Amniotic stem cell (primary cell): ENCODE measurements at places on chromosomes 6 and 20.
A peak's percentile ranks its signal among the peaks of the same experiment; 100 is the strongest.

DNA sequence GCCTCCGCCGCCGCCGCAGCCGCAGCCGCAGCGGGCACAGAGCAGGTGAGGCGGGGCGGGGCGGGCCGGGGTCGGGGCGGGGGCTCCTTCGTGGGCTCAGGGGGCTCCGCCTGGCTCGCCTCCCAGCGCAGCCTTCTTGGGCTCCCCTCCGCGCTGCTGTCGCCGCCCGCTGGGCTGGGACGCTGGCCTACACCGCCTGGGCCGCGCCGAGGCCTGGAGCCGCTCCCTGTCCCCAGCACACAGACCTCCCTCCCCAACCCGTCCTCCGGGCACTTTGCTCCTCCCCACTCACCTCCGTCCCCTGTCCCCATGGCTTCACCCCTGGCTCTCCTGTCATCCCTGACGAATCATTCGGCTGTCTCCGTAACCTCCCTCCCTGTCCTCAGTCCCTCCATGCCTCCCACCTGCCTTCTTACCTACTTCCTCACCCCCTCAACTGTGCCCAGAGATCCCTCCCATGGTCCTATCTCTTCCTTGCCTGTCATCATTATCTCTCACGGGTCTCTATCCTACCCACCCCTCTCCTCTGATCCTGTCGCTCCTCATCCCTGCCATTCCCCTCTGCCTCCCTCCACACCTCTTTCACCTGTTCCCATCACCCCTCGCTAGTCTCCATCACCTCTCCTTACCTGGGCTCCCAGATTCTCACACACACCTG is 512 bp downstream of the TTBK1 start:
- DNase-seq: no peak

DNA sequence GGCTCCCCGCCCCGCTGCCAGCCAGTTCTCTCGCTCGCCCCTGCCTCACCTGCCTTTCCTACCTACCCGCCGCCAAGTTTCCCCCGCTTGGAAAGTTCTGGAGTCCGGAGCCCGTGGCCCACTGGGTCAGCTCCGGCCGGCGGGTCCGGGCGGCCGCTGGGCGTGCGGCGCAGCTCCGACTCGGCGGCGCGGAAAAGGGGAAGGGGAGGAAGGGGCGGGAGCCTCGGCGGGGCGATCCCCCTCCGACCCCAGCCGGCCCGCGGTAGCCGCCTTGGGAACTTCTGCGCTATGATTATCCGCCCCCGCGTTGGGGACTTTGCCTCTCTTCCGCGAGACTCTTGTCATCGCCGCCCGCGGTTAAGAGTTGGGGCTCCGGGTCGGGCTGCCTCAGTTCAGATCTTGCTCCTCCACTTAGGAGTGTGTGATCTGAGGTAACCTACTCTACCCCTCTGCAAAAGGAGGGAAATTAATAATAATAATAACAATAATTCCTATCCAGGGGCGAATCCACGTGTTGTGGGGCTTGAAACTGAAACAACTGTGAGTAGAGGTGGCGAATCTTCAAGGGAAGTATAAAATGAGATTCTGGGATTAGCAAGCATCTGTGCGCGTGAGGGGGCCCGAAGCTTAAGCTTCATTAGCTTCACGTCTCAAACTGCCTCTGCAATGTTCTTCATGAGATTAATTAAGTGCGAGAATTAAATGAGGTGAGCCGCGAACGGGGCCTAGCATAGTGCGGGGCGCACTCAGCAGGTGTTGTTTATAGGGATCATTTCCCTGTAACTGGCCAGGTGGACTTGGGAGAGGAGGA is 30.8 kb downstream of the SF3B5 start:
- no peak for DNase-seq

- DNase-seq: no peak
Observed at GRCh38 chr6:18389479-18389878, 2.3 kb downstream of the RNF144B start.

DNA sequence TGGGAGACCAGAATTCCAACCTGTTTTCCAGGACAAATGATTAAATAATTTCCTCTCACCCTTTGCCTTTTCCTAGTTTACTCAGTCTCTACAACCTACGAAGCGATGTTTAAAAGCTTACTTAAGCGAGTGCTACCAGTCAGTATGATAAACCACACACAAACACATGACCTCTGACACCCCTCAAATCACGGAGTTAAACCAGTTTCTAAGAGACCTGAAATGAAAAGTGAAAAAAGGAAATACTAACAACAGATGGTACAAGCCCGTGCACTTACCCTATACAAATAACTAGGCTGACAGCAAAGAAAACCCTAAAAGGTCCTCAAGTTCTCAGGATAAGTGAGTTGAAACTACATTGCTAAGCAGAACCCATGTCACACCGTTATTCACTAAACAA is 7.7 kb downstream of the TNFRSF21 start:
- no peak for DNase-seq

- DNase-seq: no peak
Observed at GRCh38 chr20:21936261-21936660, 230.8 kb downstream of the PAX1 start.

DNA sequence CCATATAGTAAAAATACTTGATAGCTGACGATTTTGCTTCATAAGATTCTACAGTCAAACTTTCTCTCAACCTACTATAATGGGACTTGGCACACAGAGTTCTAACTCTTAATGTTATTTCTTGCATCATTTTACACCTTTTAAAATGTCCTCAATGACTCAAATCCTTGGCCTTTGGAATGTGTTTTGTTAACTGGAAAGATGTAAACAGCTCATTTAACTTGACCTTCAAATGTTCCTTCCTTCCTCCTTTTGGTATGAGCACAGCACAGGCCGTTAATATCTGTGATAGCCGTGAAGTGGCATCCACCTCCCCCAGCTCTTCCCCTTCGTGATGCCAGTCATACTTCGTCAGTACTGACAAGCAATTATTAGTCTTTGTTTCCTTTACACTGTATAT is 972.0 kb upstream of the CITED2 start:
- no peak for DNase-seq

- no peak for DNase-seq
Observed at GRCh38 chr20:23060629-23061028, 11.2 kb upstream of the THBD start.

DNA sequence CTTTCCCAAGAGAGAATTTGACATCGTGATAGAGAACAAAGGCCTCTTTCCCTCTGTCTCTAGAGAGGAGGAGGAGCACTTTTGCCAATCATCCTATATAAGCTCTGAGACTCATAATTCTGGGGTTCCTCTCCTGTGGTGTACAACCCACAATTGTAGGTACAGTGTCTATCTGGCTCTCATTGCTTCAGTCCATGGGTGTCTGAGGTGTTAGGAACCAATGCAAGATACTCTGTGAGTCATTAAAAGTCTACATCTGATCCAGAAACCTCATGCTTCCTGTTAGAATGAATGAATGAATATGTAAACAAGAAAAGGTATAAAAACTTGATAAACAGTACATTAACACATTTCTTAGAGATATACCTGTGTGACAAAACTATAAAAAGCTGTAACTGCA is 356.7 kb downstream of the QKI start:
- DNase-seq: no peak

- DNase-seq: no peak
Observed at GRCh38 chr6:101199441-101199840, 194.1 kb upstream of the GRIK2 start.

DNA sequence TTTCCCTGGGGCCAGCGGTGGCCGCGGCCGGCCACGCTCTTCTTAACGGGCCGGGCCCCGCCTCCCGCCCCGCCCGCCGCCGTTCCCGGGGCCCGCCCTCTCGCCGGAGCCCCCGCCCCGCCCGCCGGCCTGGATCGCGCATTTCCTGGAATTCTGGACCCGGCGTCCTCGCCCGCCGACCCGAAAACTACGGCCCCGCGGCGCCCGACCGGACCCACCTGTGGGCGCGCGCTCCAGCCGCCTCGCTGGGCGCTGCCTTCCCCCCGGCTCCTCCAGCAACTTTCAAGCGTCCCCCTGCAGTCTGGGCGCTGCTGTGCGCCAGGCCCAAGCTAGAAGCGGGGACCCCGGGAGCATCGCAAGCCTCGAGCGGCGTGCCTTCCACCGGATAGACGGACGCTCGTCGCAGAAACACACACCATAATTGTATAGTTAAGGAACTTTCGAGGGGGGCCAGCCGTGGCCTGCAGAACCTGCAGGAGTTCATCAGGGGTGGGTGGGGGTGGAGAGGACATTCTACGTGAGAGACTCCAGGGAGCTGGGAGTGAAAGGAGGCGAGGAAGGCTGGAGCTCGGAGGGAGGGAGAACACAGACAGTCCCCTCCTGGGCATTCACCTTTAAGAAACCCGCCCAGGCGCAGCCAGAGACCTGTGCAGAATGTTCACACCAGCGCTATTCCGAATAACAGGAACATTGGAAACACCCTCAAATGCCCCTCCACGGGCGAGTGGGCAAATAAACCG is at the start of gene ADA:
Gene ADA, minus strand, starts transcription at position 16 of the 740 bp plus-strand sequence. CDS start 92 bp downstream, outside the sequence.
- DNase-seq: no peak

DNA sequence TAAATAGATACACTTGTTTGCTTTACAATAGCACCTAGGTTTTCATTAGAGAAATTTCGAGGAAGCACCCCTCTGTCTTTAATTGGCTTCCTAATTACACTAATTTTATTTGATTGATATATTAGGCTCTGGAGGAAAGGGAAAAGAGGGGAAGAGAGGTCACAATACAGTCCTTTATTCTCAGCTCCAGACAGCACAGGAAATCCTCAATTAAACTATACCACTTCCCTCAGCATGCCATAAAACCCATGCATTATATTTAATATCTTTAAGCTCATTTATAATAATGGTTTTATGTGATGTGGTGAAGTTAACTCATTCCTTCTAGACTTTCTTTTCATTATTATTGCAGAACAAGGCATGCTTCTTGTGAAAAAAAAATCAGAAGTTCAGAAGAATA is 17.7 kb upstream of the PDE7B start:
- DNase-seq: no peak

DNA sequence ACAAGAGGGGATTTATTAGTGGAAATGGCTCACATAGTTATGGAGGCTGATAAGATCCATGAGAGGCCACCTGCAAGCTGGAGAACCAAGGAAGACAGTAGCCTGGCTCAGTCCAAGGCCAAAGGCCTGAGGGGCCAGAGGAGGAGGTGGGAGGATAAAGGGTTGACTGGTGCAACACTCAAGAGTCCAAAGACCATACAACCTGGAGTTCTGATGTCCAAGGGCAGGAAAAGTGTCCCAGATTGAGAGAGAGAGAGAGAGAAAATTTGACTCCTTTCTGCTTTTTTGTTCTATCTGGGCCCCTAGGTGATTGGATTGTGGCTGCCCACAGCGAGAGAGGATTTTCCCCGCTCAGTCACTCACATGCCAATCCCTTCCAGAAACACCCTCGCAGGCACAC is 8.0 kb downstream of the HLA-F start:
- DNase-seq: no peak

DNA sequence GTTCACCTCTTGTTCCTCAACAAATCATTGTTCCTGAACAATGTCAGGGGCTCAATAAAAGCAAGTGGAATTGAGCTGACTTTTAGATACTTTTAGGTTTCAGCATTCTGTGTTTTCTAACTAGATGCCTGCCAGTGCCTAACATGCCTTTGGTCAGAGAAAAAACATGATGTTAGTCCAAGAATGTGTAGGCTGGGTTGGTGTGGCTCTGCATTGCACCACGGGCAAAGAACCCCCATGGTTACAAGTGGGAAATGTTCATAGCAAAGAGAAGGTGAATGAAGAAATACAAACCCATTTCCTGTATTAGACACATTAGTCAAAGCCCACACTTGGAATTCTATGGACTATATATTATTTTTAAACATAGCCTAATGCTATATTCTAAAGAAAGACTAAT is 193.3 kb downstream of the TMEM200A start:
- no peak for DNase-seq

GRCh38 chr6:18823782-18824386 is 436.7 kb downstream of the RNF144B start:
- no peak for DNase-seq

DNA sequence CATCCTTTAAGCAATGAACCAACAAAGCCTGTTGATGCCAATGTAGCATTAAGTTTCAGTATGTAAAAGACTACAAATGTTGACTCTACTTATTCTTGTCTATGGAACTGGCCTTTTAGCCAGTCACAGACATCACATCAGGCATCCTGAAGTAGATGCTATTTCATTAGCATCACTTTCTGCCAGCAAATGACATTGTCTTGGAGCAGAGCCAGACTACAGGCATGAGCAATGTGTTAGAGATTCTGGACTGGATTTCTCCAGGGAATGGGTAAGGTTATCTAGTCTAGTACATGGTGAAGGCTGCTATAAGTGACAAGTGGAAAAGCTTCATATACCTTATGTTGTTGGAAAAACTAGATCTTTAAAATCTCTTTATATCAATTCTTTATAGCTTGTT is 142.9 kb downstream of the ADGRB3 start:
- no peak for DNase-seq

DNA sequence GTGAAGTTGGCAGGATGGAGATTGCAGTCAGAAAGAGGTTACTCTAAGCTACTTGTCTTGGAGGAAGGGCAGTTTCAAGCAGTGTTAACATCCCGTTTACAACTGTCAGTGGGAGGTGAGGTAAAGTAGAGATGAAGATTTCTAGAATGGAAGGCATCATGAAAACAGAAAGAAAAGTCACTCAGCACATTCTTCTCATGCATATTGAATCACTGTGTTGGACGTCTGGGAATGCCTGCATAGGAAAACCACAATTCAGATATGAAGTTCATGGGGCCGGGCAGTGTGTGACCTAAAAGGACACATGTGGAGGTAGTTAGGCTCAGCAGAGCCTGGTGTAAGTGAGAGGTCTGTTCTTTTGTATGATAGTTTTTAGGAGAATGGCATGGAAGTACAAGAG is 73.5 kb upstream of the LAMP5 start:
- no peak for DNase-seq

GRCh38 chr6:5529733-5530132 is 268.4 kb downstream of the FARS2 start:
- no peak for DNase-seq

DNA sequence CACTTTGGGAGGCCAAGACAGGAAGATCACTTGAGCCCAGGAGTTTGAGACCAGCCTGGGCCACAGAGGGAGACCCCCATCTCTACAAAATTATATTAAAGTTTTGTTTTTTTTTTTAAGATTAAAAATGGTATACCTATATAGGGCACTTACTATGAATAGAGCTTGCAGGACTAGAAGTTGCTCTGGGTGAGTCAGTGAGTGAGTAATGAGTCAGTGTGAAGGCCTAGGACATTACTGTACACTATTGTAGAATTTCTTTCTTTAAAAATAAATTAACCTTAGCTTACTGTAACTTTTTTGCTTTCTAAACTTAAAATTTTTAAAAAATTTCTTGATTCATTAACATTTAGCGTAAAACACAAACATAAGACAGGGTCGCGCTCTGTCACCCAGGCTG is 29.7 kb downstream of the STK35 start:
- DNase-seq: peak; percentile 12

GRCh38 chr6:113432521-113433334 is 424.4 kb upstream of the MARCKS start:
- no peak for DNase-seq

GRCh38 chr6:25312034-25312620 is 33.0 kb downstream of the CARMIL1 start:
- DNase-seq: no peak

DNA sequence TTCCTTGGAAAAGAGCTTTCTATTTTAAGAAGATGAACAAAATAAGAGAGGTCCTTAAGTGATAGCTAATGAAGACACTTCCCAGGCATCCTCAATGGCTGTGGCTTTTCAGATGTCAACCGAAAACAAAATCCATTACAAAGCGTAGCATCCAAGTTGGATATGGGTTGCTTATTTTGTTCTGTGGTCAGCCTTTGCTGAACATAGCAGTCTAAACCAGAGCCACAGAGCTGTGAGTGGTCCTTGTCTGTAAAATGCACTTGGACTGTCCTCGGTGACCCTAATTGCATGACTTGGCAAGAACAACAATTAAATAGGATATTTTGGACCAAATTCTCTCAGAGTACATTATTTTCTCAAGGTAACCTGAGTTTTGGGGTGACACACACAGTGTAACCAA is 10.4 kb upstream of the BFSP1 start:
- no peak for DNase-seq

GRCh38 chr20:5586720-5587119 is 163.5 kb upstream of the SHLD1 start:
- DNase-seq: no peak
